ENCODE measurements at places on chromosomes 4 and X.

DNA sequence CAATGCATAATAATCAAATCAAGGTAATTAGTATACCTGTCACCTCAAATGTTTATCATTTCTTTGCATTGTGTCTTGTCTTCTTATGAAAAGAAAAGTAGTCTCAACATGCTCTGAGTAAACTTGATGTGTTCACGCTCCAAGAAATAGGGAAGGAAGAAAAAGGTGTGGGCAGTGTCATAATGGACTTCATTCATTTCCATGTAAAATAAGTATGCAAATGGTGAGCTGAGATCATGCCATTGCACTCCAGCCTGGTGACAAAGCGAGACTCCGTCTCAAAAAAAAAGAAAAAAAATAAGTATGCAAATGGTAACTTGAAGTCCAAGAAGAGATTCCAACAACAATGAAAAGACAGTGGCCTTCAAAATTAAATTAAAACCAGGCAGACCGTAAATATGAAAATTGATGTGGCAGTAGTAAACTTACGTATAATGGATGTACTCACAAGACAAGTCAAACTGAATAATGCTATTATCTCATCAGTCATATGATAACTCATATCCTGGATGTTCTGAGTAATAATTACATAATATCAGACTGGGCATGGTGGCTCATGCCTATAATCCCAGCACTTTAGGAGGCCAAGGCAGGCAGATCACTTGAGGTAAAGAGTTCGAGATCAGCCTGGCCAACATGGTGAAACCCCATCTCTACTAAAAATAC, 6.0 kb upstream of the CWH43 start:
- no peak for DNase-seq

DNA sequence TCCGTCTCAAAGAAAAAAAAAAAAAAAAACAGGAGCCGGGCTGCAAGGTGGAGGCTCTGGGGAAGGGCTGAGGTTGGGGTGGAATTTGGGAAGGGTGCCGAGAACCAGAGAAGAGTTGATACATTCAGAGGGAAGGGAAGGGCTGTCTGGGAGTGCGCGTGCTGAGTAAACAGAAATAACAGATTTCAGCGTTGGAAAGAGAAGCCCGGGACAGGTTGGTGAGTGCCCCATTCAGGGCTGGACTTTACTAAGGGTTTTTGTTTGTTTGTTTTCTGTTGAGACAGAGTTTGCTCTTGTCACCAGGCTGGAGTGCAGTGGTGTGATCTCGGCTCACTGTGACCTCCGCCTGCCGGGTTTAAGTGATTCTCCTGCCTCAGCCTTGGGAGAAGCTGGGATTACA, 1.7 kb upstream of the IL3RA start:
- DNase-seq = no peak

DNA sequence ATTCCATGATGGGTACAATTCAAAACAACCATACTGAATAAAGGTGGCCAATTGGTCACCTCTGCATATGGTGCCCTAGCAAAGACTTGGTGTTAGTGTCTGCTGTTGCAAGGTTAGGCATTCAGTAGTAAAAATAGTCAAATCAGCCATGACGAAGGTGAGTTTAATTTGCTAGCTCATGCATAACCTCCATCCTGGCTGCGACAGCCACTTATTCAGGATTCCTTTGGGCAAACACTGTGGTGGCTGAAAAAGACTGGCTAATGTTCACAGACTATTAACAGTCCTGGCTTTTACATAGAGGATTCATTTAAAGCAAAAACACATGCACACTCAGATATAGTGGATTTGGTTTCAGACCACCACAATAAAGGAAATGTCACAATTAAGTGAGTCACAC, 34.8 kb upstream of the MAP9 start:
- no peak for DNase-seq

- DNase-seq = no peak
Observed at GRCh38 chr4:89301902-89302301, 5.7 kb downstream of the GPRIN3 start.

DNA sequence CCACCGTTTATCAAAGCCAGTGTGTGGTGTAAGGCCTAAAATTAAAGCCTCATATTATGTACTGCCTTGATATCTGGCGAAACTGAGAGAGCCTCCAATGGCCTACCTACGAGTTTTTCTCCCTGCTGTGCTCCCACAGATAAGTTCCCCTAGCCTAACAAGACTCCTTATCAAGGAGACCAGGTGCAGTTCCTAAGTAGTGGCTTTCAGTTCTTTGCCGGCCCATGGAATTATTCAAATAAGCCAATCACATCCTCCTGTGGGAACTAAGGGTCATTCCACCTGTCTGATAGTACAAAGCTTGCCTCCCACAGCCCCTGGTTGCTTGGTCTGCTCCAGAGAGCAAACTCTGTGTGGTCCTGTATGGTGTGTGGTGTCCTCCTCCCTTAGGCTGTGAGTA, 99.8 kb upstream of the TEX13C start:
- no peak for DNase-seq

Data from activated CD4-positive, alpha-beta T cell treated with anti-CD3 and anti-CD28 coated beads, Interleukin-2, amount 50 U/mL, for 4 hours (primary cell).